RCC 7860 (cell line): ENCODE measurements at places on chromosomes 1 and 21.
A peak's percentile ranks its signal among the peaks of the same experiment; 100 is the strongest.

DNA sequence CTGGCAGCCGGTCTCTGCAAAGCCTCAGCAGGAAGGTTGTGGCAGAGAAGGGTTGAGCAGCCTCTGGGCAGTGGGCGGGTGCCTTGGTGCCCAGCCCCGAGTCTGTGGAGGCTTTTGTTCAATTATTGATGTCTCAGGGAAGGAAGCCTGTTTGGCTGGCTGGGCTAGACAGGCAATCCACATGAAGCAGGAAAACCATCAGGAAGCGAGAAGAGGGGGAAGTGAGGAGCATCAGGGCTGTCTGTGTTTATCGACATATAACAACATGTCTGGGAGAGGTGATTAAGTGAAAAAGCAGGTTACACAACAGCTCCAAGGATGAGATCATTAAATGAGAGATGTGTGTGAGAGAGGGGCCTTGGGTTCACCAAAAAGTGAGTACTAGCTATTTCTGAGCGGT, 105.4 kb downstream of the UBE2U start:
- DNase-seq, result no peak

GRCh38 chr1:156797212-156797871, 19.3 kb downstream of the SH2D2A start:
- DNase-seq, result peak; percentile 45

DNA sequence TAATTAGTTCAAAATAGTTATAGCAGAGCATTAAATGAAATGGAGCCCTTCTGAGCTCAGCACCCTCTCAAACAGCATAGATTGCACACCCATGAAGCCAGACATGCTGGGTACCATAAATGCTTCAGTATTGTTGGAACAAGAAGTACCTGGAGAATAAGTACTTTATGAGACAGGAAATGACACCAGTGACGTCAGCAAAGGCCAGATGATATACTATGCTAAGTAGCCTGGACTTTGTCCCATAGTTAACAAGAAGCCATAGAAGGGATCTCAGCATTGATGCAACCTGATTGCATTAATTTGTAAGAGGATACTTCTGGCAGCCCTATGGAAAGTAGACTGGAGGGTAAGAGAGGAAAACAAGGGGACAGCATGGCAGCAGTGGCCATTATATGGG, 16.3 kb upstream of the GADD45A start:
- no peak for DNase-seq

GRCh38 chr21:43333298-43334062, 93.5 kb downstream of the SIK1 start:
- DNase-seq, result peak; percentile 77

GRCh38 chr1:2534687-2535441, 4.8 kb upstream of the HES5 start:
- peak; percentile 24 for DNase-seq

DNA sequence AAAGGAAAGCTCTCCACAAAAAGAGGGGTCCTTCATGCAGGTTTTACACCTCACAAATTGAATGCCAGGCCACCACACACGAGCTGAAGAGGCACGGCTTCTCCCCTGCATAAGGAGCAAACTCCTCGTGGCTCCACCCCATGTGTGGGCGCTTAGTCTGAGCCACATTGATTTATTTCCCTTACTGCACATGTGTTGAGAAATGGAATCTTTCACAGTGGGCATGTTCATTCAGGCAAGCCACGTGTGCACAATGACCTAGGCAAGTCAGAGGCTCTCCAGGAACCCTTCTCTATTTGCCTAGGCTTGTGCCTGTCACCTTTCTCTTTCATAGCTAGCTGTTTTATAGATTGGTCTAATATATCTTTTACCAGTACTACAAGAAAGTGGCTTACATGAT, 120.5 kb downstream of the LTN1 start:
- no peak for DNase-seq

- no peak for DNase-seq
Observed at GRCh38 chr1:75338616-75339483, 204.7 kb downstream of the LHX8 start.

GRCh38 chr1:32335790-32336590, at the start of gene MARCKSL1:
Gene MARCKSL1, minus strand, starts transcription at chr1:32336233. Its CDS starts 200 bp downstream, at chr1:32336033.
- DNase-seq, result peak; percentile 23

GRCh38 chr1:200992382-200993048, 31.0 kb downstream of the KIF21B start:
- DNase-seq, result no peak

- DNase-seq, result no peak
Observed at GRCh38 chr1:163922743-163923201, 601.0 kb downstream of the NUF2 start.

DNA sequence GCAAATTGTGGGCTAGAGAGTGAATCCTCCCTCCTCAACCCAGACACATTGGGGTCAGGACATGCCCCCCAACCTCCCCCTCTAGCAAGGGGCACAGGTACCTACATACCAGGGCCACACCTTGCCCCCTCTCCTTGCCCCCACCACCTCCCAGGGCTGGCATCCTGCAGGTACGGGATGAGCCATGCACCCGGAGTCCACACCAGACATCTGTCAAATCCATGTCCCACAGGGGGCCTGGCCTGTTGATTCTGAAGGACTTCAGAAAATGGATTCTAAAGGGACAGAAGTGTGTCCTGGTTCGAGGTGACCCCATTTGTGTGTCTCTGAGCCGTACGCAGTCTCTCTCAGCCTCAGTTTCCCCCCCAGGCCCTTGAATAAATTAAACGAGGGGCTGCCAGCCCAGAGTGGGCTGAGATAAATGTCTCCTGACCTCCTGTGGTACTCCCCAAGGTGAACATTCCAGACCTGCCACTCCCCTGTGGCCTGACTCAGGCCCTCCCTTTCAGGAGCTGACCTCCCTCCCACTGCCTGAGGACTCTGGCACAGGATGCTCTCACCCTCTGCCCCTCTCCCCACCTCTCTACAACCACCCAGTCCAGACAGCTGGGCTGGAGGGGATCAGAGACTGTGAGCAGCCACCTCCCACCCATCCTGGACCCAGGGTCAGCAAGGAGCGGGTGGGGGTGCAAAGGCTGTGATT, 94.5 kb downstream of the EPHB2 start:
- DNase-seq, result no peak

GRCh38 chr1:44661781-44662682, 12.2 kb downstream of the TMEM53 start:
- no peak for DNase-seq

DNA sequence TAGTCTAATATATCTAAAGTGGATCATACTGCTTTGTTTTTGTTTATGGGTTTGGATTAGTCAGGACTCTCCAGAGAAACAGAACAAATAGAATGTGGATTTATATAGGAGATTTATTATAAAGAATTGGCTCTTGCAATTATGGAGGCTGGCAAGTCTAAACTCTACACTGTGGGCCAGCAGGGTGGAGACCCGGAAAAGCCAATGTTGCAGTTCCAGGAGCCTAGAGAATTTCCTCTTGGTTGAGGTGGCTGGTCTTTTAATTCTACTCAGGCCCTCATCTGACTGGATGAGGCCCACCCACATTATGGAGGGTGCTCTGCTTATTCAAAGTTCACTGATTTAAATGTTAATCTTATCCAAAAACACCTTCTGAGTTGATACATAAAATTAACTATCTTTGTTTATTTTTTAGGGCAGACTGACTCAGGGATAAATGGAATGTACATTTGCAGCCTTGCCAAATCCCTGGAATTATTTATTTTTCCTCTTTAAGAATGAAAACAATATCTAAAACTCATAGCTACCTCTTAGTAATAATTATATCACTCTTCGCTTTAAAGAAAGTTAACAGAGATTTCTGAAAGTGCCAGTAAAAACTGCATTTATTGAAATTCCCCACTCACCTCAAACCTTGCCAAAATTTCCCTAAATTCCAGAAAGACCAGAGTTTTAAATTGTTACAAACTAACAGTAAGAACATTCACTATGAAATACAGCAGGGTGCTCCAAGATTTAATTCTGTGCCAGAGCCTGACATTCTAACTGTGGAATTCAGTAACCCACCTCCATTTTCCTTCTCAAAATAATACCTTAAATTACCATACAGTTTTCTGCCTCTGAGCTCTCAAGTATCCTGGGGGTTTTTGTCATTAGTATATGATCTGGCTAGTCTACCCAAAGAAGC, 36.6 kb upstream of the SSX2IP start:
- no peak for DNase-seq

- no peak for DNase-seq
Observed at GRCh38 chr1:171515299-171515698, 30.0 kb downstream of the PRRC2C start.

- DNase-seq, result no peak
Observed at GRCh38 chr21:31190516-31190915, 152.2 kb upstream of the KRTAP19-8 start.

- no peak for DNase-seq
Observed at GRCh38 chr1:12088607-12089006, 25.5 kb downstream of the TNFRSF8 start.
